ENCODE measurements at places on chromosomes 16 and 17. TPM values are rescaled to one million over a fixed set of nuclear protein-coding genes. Genes with fewer than 3 reads are reported as not detected.

TMEM92 gene
- not detected for total RNA-seq

EIF4A3 gene
- 152 TPM for total RNA-seq

C17orf107 gene
- total RNA-seq = 8.4 TPM

HS3ST3B1 gene
- 5.2 TPM for total RNA-seq

All from omental fat pad (tissue), 4 donors.